ENCODE measurements at places on chromosomes 7 and 10. TPM values are rescaled to one million over a fixed set of nuclear protein-coding genes. Genes with fewer than 3 reads are reported as not detected.

- DNase-seq: peak; percentile 83
Observed at GRCh38 chr7:46054272-46054671, 133.2 kb upstream of the IGFBP3 start.

GRCh38 chr7:150755473-150756099 lies 18.4 kb downstream of the GIMAP5 start:
- peak; percentile 8 for DNase-seq

NPFFR1 gene
- not detected for total RNA-seq

DNA sequence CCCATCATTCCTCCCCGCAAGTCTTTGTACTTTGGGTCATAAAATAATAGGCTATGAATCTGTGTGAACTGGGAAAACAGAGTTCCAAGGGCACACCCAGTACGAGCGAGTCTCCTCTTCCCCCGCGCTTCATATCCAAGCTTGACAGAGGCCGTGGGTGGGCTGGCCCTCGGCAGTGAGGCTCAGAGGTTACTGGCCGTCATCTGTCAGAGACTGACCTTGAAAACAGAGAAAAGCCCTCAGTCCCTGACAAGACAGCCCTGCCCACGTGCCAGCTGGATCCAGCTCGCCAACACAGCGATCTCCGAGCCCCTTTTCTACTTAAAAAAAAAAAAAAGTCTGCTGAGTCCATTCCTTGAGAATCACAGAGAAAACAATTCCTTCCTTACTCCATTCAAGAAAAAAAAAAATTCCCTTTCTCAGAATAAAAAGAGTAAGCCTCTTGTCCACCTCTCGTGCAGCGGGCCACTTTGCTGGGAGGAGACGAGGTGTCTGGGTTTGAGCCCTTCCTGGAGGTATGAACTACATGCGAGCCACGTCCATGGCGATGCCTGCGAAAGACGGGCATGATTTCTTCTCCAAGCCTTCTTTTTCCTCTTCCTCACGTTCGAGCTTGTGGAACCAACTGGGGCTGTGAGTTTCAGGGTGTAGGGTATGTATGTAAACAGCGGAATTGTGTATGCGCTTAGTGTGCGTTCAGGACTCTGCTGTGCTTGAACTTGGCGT lies 744 bp upstream of the BICC1 start:
- peak; percentile 29 for DNase-seq

GRCh38 chr7:120792091-120792860 lies 65.7 kb downstream of the TSPAN12 start:
- peak; percentile 66 for DNase-seq

DNA sequence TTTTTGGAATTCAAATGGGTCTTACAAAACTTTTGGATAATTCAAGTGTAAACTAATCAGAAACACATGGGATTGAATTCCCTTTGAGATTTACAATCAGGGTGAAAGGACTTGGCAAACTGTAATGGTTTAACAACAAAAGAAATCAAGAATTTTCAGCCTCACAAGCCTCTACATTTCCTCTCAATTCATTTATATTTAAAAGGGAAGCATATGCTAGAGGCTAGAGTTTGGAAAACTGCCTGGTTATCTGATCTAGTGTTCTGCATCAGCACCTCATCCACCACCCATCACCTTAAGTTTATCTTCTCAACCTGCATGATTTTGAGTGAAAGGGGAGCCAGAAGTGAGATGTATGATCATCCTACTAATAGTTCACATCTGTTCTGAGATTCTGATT lies 120.7 kb downstream of the TES start:
- peak; percentile 74 for DNase-seq

H2BK1 gene
- total RNA-seq: not detected

PIP gene
- not detected for total RNA-seq

DNA sequence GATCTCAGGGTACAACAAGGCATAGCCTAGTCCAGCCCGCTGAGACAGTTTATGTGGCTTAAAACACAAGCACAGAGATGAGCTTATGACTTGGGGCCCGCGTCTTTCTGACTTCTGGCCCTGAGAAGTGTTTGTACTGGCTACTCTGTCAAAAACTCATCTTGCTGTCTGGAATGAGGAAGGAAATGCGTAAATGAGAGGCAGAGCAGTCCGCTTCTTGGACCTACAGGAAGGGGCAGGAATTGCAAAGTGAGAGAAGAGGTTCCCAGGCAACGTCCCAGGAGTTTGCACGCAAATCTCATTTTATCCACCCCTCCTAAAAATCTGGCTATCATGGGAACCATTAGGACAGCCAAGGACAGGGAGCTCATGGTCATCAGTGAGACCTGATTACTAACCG lies 5.5 kb downstream of the ANXA11 start:
- no peak for DNase-seq

GRCh38 chr7:157774495-157774894 lies 437.7 kb downstream of the DNAJB6 start:
- no peak for DNase-seq

- DNase-seq: peak; percentile 11
Observed at GRCh38 chr10:121070275-121071070, 219.3 kb downstream of the WDR11 start.

HMX3 gene
- total RNA-seq: not detected

DNA sequence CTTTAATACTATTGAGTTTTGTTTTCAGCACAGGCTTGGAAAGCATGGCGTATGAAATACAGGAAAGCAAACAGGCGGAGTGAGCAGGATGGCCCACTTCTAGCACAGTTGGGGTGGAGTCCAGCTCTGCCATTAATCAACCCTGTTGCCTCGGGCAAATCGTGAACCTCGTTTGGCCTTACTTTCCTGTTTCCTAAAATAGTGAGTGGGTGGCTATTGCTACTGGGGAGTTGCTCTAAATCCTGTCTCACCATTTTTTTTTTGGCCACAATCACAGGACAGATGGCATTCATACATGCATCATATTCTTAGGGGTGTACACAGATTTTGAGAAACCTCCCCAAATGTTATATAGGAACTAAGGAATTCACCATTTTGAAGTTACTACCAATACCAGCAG lies 157.8 kb downstream of the ANLN start:
- peak; percentile 63 for DNase-seq

MPP7 gene
- 0.94 TPM for total RNA-seq

DNA sequence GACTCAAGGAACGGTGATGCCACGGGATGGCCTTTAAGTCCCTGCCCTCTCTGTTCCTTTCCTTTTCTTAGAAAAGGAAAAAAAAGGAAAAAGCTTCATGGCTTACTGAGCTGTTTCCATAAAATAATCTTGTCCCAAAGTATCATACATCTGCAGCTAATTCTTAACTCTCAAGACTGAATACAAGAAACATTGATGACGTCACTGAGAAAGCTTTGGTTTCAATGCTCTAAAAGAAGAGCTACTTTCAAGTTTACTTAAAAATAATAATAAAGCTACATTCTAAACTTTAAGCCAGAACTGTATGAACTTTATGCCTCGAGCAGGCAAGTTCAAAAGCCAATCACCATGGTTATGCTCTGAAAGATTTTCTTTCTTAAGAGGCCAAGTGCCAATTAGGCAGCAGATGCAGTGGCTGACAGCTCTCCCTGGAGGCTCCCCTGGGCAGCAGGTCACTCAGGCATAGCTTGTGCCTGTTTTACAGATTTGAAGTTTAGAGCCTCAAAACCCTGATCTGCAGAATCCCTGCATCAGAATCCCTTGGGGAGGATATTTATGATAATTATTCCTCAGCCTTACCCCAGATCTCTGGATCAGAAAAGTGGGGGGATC lies 165.0 kb downstream of the CHN2 start:
- no peak for DNase-seq

DNA sequence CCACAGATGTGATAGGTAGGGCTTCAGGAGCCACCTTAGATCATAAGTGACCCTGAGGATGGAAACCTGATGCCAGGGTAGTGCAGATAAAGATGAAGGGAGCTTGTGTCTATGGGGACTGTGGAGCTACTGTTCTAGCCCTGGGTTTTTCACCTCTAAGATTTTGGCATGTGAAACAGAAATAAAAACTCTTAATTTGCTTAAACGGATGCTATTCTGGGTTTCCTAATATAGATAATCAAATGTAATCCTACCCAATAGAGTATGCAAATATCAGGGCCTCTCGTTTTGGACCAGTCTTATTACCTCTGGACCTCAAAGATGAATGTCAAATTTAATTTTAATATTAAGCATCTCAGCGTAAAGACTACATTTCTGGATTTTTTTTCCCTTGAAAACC lies 49.3 kb downstream of the ABCB4 start:
- DNase-seq: no peak

DNA sequence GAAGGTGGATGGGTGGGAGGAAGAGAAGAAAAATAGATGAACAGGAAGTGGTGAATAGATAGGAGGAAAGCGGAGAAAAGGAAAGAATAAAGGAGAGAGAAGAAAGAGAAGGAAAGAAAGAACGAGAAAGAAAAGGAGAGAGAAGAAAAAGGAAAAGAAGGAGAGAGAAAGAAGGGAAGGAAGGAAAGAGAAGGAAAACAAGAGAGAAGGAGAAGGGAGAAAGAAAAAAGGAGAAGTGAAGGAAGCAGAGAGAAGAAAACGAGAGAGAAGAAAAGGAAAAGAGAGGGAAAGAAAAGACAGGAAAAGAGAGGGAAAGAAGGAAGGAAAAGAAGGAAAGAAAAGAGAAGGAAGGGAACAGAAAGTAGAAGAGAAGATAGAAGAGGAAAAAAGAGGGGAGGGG lies 211.8 kb downstream of the DIP2C start:
- DNase-seq: no peak

GRCh38 chr10:132447446-132448247 lies 50.6 kb downstream of the PWWP2B start:
- peak; percentile 84 for DNase-seq

CARD11 gene
- 2.2 TPM for total RNA-seq

THNSL1 gene
- total RNA-seq: 1.5 TPM

GRCh38 chr10:48685731-48686130 lies 1.1 kb downstream of the WDFY4 start:
- DNase-seq: no peak

- no peak for DNase-seq
Observed at GRCh38 chr10:34430685-34431084, 384.4 kb downstream of the PARD3 start.

DNA sequence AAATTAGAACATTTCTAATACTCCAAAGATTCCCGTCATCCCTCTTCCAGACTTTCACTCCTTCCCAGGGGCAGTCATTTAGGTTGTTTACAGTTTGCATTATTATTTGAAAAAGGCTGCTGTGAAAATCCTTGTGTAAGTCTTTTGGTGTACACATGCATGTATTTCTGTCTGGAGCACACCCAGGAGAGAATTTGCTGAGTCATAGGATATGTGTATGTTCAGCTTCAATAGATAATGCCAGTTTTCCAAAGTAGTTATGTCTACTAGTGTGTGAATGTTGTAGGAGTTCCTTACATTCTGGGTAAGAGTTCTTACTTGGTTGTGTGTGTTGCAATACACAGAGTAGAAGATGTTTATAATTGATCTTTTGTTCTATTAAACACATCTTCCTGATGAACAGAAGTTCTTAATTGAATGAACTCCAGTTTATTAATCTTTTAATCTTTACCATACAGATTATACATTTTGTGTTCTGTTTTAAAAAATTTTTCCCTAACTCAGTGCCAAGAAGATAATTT lies 25.3 kb downstream of the CROT start:
- DNase-seq: peak; percentile 18

- no peak for DNase-seq
Observed at GRCh38 chr10:15516256-15517085, 145.4 kb upstream of the FAM171A1 start.

DNA sequence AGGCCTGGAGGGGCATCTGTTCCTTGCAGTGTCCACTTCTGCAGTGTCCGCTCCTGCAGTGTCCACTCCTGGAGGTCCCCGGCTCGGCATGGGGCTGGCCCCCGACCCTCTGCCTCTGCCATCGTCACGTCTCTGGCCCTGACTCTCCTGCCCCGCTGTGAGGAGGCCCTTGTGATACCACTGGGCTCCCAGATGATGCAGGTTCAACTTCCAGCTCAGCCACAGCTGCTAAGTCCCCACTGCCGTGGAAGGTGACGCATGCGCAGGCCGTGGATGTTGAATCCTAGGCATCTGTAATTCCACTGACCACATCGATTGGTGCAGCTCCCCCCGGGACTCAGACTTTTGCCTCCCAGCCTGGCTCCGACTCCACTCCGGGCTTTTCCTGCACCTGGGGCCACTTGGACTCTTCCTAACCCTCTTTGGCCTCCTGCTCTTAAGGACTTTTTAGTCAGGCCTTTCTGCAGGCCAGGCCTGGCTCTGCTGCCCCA lies 95.1 kb downstream of the GLRX3 start:
- DNase-seq: no peak

DNA sequence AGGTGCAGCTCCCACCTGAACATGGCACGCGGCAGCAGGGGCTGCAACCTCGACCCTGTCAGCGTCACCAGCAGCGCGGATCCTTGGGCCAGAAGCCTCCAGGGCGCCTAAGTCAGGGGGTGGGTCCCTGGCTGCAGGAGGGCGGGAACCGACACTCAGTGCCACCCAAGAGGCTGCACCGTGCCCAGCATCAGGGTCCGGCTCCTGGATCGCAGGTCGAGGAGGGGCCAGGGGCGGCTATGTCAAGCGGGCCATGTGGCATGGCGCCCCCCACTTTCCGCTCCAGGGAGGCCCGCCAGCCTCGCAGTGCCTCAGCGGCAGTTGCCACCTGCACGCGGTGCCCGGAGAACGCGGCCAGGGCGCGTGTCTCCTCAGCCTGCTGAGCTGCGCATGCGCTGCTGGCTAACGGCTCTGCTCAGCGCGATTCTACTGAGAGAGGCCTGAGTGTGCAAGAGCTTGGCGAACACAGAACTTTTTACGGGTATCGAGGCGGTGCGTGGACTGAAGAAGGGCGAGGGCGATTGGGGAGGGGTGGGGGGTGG lies at the start of gene ANKRD30A:
Gene ANKRD30A (plus strand): TSS at position 408 of the 542 bp plus-strand sequence. CDS start 190 bp downstream, outside the sequence.
- no peak for DNase-seq

- no peak for DNase-seq
Observed at GRCh38 chr10:4918236-4918635, 45.0 kb upstream of the AKR1C1 start.

- no peak for DNase-seq
Observed at GRCh38 chr10:107806026-107806425, 641.5 kb upstream of the SORCS1 start.

- DNase-seq: no peak
Observed at GRCh38 chr7:164882-165660, 27.3 kb upstream of the FAM20C start.

- peak; percentile 16 for DNase-seq
Observed at GRCh38 chr7:158432369-158433341, 155.0 kb downstream of the PTPRN2 start.

DNA sequence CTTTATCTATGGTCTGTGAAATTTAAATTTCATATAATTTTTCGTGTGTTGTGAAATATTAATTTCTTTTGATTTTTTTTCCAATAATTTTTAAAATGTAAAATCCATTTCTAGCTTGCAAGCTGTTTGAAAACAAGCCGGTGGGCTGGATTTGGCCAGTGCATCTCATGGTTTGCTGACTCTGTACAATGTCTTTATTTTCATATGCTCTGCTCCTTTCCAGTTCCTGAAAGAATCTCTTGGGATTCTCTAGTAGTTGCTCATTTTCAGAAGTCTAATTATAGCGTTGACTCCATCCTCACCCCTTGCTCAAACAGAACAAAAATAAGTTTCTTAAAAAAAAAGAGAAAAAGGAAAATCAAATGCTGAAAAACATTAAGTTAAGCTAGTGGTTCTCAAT lies 21.4 kb downstream of the UBN2 start:
- no peak for DNase-seq

DNA sequence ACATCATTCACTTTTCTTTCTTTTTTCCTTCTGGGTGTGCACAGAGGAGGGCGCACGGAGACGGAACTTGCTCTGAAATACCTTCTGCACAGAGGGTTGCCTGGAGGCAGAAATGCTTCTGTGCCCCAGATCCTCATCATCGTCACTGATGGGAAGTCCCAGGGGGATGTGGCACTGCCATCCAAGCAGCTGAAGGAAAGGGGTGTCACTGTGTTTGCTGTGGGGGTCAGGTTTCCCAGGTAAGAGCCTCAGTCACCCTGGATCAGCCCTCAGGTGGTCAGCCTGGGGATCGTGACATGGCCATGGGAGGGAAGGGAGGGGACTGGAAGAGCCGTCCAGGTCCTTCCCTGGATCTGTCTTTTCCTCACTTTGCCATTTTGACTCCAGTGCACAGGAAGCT lies 33.6 kb downstream of the VWA2 start:
- DNase-seq: no peak
